ENCODE measurements at places on chromosomes 11 and 22.

DNA sequence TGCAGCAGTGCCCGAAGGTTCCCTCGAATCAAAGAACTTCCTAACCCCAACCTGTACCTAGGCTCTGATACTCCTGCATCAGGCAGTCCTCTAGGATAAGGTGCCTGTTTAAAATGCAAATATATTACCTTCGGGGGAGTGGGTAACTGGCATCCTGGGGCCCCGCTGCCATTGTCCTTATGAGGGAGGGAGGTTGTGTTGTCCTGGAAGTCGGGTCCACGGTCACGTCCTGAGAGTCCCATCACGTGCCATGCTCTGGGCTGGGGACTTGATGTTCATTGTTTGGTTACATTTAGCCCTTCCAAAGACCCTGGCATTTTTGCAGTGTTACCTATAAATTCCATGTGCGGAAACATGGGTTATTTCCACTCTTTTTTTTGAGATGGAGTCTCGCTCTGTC lies 67.6 kb downstream of the PARVB start:
- DNase-seq = no peak

DNA sequence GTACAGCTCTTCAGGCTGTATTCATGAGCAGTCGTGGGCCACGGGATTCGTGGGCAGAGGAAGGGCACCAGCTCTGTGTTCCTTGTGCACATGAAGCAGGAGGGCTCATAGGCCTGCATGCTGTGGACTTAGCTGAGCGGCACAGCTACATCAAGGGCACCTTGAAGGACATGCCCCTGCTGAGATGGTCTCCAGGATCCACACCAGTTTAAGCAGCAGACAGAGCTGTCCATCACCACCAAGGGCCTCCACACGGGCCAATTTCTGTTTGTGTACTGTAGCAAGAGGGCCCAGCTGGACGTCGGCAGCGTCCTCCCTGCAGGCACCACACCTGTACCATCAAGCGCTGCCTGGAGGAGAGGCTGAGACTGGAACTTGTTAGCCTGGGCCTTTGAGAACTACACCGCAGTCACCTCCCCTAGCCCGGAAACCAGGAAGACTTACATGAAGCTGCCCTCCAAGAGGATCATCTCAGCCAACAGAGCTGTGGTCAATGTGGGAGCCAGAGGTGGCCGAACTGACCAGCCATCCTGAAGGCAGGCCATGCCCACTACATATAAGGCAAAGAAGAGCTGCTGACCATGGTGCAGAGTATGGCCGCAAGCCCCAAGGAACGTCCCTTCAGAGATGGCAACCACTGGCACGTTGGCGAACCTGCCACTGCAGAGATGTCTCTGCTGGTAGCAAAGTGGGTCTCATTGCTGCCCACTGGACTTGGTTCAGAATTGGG lies 32.7 kb upstream of the GNB1L start:
- no peak for DNase-seq

DNA sequence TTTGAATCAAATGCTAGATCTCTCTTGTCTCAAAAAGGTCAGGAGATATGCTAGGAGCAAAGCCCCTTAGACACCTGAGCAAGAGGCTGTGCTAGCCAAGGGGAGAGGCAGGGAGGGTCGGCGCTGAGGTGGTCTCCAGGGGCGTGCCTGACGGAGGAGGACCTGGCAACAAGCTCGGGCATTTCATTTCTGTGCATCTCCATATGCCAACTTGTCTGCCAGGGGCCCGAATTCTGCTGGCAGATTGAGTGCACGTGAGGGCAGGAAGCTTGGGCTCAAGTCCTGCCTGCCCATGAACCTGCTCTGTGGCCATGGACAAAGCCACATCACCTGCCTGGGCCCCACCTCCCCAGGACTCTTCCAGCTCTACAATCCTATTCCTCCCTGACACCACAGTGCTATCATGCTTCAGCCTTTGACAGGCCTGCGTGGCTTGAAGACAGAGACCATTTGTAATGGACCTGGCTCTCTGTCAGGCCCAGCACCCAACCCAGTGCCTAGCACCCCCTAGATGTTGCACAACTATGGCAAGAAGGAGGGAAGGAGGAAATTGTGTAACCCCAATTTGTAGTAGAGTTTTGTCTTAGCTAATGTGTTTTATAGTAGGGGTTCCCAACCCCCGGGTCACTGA lies 16.3 kb upstream of the VSIG10L2 start:
- no peak for DNase-seq

DNA sequence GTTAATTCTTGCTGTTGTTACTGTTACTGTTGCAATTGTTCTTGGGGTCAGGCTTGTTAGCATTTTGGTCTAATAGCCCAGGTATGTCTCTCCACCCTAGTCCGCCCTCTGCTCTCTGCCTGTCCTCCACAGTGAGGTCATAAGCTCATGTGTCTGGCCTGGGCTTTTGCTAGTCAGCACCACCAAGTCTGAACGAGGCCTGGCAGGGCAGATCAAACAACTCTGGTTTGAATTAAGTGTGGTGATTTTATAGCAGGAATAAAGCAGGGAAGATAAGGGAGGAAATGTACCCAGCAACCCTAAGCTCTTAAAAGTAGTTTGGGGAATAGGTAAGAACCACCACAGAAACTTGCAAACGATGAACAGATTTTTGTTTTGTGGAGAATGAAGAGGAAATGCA lies 98.7 kb downstream of the ABTB2 start:
- DNase-seq = no peak

DNA sequence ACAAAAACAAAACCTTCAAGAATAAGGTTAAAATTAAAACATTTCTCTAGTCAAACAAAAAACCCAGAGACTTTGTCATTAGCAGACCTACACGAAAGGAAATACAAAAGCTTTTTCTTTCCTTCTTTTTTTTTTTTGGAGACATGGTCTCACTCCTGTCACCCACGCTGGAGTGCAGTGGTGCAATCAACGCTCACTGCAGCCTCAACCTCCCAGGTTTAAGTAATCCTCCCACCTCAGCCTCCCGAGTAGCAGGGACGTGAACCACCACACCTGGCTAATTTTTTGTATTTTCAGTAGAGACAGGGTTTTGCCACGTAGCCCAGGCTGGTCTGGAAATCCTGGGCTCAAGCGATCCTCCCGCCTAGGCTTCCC lies 30.5 kb downstream of the PLA2G6 start:
- no peak for DNase-seq

GRCh38 chr11:62140304-62141110 lies 16.7 kb downstream of the INCENP start:
- no peak for DNase-seq

DNA sequence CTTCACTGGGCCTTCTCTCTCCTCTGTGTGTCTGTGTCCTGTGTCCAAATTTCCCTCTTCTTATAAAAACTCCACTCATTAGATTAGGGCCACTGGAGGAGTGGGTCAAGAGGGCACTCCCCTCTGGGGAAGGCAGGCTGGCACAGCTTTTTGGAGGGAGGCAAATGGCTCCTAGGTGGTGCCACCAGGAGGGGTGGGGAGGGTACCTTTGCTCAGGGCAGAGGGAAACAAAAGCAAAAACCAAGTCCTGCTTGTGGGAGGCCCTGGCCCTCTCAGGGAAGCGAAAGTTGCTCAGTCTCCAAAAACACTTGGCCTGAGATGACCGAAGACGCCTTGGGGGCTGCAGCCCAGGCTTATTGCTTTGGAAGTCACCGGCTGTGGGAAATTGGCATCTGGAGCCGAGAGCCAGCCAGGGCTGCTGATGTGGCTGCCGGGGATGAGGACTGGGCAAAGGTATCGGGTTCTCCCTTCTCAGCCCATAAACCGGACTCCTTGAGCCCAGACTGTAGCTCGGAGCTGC lies 48.2 kb upstream of the ANO1 start:
- DNase-seq = no peak

GRCh38 chr11:108958368-108959104 lies 293.7 kb downstream of the DDX10 start:
- DNase-seq = no peak

GRCh38 chr22:46611189-46611588 lies 9.0 kb upstream of the GRAMD4 start:
- DNase-seq = no peak

DNA sequence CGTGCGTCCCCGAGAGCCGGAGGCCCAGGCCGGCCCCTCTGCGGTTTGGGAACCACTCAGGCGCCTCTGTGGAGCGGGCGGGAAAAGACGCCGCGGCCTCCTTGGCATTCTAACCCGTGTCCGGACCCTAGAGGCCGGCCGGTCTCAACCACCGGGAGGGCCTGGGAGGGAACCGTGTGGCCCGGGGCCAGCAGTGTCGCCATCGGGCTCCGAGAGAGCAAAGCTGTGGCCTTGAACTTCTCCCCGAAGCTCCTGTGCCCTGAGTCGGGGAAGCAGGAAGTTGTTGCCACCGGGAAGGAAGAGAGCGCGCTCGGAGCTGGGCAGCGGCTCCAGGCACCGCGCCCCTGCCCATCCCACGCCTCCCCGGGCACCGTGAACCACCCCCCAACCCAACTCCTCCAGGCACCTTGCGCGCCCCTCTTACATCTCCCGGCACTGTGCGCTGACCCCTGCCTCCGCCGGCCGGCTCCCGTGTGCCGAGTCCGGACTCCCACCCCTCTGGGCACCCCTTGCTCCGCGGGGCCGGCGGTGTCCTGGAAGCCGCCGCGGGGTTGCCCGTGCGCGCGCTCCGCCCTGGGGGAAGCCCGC lies 80.0 kb upstream of the PPARA start:
- DNase-seq = peak; percentile 67

GRCh38 chr11:17768547-17768946 lies 34.0 kb downstream of the KCNC1 start:
- no peak for DNase-seq

- DNase-seq = peak; percentile 60
Measured at GRCh38 chr11:90288212-90288821, 65.5 kb upstream of the CHORDC1 start.

DNA sequence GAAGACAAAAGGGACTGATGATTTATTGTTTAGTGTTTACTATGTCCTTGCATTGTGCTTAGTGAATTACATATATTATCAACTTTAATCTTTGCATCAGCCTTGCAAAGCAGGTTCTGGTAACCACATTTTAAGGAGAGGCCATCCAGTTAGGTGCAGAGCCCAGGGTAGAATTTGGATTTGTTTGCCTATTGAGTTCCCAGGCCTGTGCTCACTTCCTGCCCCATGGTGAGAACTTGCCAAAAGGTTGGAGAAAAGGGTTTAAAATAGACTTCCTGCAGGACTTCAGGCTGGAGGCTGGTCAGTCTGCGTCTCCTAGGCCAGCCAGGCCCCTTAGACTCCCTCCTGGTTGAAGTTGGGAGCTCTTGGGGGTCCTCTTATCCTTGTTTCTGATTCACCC lies 72.1 kb downstream of the ATXN10 start:
- DNase-seq = no peak

- DNase-seq = peak; percentile 53
Measured at GRCh38 chr11:20110908-20111669, 49.2 kb downstream of the DBX1 start.

DNA sequence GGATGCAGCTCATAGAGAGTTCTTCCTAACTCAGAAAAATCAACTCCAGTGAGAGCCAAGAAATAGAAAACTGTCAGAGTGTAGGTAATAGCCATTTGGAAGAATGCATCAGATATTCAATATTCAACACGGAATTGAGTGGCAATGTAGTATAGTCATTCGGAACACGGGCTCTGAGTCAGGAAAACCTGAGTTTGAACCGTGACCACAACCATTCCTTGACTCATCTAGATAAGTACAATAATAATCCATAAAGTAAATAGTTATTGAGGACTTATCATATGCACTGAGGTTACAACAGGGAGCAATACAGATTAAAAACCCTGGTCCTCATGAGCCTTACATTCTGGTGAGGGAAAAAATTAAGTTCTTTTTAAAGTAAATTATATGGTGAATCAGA lies 62.6 kb upstream of the PHF21A start:
- no peak for DNase-seq

DNA sequence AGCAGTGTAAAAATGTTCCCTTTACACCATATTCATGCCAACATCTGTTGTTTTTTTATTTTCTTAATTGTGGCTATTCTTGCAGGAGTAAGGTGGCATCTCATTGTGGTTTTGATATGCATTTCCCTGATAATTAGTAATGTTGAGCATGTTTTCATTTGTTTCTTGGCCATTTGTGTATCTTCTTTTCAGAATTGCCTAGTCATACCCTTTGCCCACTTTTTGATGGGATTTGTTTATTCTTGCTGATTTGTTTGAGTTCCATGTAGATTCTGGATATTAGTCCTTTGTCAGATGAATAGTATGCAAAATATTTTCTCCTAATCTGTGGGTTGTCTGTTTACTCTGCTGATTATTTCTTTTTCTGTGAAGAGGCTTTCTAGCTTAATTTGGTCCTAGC lies 98.9 kb upstream of the SERPIND1 start:
- no peak for DNase-seq

DNA sequence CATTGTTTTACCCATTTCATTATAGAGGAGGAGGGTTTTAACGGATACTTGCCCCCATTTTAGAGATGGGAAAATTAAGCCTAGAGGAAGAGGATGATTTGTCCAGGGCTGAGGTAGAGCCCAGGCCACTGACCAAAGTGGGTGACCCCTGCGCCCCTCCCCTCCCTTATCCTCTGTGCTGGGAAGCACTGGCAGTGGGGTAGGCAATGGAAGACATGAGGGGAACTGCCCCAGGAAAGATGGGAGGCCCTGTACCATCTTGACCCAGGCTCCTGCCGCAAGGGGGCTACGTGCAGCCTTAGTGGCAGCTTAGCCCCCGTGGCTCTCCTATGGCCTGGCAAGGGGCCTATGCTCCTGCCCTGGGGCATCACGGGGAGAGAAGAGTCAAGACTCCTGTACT lies 76.4 kb upstream of the MYOD1 start:
- DNase-seq = no peak

- DNase-seq = no peak
Measured at GRCh38 chr11:78100676-78101472, 21.2 kb upstream of the NDUFC2 start.

All from eye (tissue), 1 donor.